ENCODE measurements at places on chromosomes 2 and 18.

- no peak for DNase-seq
Measured at GRCh38 chr2:185108588-185108987, 510.3 kb downstream of the ZNF804A start.

GRCh38 chr2:73255907-73256617, 22.0 kb downstream of the CCT7 start:
- no peak for DNase-seq

DNA sequence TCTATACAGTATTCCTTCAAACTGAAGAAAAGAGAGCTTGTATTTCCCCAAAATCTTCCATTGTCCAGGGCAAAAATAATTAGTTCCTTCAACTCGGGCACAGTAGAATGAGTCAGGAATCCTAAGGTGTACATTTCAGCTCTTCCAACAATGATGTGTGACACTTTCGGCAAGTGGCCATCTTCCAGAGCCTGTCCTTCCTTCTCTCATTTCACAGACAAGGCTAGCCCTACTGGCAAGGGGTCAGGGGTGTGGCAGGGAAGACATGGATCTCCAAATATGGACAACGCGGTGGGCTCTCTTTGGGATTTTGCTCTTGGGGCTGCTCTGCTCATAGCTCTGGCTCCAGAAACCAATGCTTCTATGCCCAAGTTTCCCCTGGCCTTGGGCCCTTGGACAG, 6.0 kb downstream of the B4GALT6 start:
- no peak for DNase-seq

GRCh38 chr18:36073676-36074075, 6.3 kb upstream of the RPRD1A start:
- no peak for DNase-seq

DNA sequence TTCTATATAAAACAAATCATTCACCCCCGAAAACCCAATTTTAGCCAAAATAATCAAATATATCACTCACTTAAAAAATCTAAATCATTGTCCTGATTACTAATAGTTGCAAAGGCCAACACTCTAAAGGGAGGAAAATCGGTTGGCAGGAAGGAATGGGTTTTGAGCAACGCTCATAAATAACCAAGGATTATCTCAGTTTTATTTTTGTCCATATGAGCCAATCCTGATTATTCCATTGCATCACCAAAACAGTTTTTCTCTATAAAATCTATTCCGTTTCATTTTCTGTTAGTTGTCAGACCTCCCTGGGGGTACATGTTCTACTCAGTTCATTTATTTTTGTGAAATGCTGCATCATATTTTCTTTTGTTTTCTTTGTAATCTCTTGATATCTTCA, 174.1 kb downstream of the LRATD1 start:
- DNase-seq: no peak

DNA sequence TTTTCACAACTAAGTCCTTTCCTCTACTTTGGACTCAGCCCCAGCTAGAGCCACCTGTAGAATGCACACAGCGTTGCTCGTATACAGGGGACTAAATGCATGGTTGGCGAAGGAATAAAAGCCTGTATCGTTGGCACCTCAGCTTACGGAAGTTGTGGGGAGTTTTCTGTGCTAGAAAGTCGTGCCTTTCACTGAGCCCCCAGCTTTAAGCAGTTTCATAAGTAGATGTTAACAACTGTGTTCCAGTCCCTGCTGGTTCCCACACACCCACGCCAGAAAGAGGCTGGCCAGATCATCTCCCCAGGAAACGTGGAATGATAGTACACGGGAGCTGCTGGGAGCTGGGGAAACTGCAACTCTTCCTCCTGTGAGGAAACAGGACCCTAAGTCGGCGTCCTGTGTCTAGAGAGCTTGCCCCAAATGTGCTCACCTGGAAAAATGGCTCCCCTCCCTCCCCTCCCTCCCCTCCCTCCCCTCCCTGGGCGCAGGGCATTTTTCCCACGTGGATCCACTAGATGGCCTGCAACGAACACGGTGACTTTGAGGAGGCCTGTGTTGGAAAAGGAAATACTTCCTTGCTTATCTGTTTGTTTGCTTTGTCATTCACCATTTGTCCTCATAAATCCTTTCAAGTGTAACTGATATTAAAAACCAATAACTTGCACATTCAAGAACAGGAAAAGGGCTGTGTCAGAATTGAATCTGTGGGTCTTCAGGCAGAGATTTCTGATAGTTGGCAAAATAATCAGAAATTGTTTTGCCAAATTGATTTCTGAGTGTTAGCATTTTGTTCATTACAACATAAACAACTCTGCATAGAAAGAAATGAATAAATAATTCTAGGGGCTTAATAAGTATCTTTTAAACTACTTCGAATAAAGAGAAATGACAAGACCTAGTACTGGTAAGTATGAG, 43.9 kb upstream of the RFX8 start:
- peak; percentile 24 for DNase-seq

- DNase-seq: no peak
Measured at GRCh38 chr18:22698711-22699110, 234.4 kb upstream of the RBBP8 start.

DNA sequence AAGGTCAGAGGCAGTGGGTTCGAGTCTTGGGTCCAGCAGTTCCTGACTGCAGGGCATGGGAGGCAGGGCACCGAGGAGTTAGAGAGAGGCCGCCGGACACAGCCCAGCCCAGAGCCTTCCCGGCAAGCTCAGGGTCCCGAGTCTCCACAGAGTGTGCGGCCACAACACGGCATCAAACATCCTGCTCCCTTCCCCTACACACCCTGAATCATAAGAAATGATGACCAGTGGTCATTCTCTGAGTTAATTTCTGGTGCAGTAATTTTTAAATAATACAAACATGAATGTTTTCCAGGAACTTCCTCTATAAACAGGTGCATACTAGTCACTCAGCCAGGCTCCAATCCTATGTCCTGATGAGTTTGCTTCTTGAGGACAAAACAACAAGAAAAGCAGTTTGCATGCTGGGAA, 118.0 kb downstream of the PXDN start:
- DNase-seq: no peak

GRCh38 chr2:18731666-18732065, 142.3 kb upstream of the NT5C1B start:
- no peak for DNase-seq

DNA sequence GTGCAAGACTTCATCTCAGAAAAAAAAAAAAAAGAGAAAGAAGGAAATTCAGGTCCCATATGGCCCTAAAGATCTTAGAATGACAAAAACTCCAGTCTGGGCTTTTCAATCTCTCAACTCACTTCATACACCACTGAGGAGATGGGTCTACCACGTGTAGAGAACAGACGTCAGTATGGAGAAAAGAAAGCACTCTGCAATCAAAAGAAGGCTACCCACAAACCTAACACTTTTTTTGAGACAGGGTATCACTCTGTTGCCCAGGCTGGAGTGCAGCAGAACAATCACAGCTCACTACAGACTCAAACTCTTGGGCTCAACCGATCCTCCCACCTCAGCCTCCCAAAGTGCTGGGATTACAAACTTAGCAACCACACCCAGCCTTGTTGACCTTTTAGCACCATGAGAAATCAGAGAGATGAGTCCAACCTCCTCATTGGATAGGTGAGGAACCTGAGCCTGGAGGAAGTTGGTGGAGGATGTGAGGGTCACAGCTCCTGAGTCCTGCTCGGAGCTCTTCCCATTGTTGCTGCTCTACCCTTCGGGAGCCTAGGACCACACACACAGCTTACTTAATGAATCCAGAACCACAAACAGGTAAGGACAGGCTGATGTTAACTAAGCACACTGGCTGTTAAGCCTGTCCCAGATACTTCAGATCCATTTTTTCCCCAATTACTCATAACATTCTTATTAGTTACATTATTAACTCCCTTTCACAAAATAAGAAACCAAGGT, 23.7 kb downstream of the TBC1D8 start:
- DNase-seq: no peak

DNA sequence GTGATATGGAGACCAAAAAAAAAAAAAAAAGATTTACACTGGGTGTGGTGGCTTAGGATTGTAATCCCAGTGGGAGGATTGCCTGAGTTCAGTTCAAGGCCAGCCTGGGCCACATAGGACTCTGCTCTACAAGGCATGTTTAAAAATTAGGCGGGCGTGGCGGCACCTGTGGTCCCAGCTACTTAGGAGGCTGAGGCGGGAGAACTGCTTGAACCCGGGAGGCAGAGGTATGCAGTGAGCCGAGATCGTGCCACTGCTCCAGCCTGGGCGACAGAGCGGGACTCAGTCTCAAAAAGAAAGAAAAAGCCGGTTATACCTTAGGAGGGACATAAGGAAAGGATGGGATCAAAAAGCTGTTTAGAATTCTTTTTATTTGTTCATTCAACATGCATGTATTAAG, 707 bp upstream of the SPDYA start:
- DNase-seq: no peak

DNA sequence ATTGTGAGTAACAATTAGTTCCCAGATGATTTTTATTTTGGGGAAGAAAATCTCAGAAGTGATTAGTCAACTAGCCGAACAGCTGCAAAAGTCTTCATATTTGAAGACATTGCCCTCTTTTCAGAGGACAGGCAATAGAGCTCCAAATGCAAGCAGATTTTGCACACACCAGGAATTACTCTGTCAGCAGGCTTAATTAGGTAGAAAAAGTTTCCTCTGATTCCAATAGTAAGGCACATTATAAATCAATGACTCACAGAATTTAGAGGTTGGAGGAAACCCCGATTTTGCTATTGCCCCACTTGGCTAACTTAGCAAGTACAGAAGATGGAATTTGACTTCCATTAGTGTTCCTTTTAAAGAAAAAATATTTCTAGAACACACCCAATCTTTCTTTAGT, 30.7 kb upstream of the SCN1A start:
- no peak for DNase-seq

DNA sequence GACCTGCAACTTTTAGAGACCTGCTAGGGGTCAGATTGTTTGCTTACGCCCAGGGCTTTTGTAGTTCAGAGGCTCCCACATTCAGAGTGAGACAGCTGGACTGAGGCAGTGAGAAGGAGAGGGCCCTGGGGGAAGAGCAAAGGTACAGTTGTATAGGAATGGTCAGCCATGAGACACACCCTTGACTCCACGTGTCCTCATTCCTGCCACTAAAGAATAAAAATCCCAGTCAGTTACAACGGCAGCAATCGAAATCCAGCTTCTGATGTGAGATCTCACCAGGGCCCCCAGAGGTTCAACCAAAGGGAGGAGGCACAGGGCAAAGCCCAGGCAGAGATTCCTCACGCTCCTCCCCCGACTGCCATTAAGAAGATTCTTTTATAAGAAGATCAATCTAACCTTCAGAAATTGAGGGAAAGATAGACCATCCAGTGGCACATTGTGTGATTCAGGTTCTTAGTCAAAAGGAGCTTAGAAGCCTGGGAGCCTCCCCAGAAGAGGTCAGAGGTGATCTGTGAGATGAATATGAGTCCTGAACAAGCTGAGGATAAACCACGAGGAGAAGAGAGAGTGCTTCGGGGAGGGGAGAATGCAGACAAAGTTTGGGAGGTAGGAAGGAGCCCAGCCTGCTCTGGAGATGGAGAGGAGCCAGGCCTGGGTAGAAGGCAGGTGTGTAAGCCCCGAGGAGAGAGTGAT, 317.0 kb downstream of the CYP26B1 start:
- no peak for DNase-seq

- peak; percentile 7 for DNase-seq
Measured at GRCh38 chr2:42569116-42569711, 782 bp downstream of the MTA3 start.

GRCh38 chr2:64931246-64932115, 57.7 kb upstream of the SLC1A4 start:
- DNase-seq: no peak

DNA sequence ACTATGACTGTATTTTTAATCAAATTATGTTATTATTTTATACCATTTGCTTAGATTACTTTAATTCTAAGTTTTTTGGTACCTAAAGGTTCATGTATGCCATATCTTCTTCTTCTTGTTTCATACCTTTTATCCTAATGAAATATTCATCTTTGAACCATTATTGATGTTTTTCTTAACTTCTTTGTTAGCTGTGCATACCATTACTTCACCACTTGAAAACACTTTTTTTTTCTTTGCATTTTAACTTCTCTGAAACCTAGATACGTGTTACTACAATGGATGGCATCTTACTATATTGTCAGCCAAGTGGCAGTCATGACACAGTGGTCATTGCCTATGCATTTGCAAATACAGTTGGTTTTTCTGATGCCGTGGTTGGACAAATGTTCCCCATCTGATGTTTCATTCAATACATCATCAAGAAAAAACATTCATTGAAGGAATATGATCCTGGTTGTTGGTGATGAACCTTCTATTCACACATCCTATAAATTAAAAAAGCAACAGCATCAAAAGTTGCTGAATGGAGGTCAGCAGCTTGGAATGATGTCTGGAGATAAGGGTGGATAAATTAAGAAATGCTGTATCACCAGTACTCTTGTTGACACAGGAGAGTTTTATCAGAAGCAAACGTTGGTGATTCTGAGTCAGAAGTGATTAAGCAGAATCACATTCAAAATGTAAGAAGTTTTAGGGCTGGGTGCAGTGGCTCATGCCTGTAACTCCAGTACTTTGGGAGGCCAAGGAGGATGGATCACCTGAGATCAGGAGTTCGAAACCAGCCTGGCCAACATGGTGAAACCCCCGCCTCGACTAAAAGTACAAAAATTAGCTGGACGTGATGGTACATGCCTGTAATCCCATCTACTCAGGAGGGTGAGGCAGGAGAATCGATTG, 7.4 kb downstream of the IL36A start:
- no peak for DNase-seq

GRCh38 chr2:102737431-102737830, 24.4 kb upstream of the TMEM182 start:
- no peak for DNase-seq

- no peak for DNase-seq
Measured at GRCh38 chr2:240903191-240904060, 2.7 kb upstream of the CROCC2 start.

DNA sequence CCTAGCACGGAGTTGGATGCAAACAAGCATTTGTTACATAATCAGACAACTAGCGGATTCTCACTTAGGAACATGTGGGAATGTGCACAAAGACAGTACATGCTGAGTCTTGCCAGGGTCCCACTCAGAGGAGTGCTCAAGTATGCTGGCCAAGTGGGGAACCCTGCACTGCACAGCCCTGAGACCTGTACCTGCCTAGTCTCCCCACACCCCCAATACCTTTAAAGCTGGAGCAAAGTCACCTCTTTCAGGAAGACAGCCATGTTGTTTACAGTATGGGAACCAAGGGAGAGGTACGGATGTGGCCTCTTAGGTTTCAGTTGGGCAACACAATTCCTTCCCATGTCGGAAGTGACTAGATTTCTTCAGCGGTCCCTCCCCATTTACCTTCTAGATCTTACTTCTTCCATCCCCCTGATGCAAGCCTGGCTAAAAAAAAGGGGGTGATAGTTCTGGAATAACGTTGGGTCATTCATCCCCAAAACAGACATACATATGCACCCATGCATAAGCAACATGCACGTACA, 10.7 kb downstream of the CXCR1 start:
- DNase-seq: no peak

- no peak for DNase-seq
Measured at GRCh38 chr2:225293638-225294037, 105.9 kb upstream of the NYAP2 start.

GRCh38 chr18:21389283-21389682, 147.3 kb downstream of the GREB1L start:
- DNase-seq: no peak

- no peak for DNase-seq
Measured at GRCh38 chr2:8303322-8303832, 378.5 kb upstream of the ID2 start.

- no peak for DNase-seq
Measured at GRCh38 chr2:66888791-66889631, 454.1 kb downstream of the MEIS1 start.

Measured in NCI-H2029 treated with DMSO at 0.1 percent for 48 hours (cell line).